ENCODE measurements at places on chromosomes 5 and 9.

- DNase-seq, result no peak
These were observed 30.6 kb upstream of the SMU1 start for GRCh38 chr9:33106827-33107621.

- DNase-seq, result no peak
These were observed 32.3 kb downstream of the TMEM167A start for GRCh38 chr5:83044926-83045325.

DNA sequence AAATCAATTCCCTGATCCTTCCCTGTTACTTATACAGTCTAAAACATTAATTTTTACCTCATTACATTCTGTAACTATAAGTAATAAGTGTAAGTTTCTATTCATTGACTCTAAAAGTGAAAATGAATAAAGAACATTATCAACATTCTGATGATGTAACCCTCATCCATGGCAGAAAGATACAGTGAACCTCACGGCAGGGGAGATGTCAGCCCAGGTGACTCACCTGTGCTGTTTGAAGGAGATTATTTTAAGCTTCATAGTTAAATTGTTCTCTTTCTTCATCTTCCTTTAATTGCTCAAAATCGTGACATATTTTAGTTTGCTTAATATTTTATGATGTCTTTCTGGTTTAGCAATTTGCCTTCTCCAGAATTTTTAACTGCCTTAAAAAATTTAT is 268.1 kb downstream of the FSTL4 start:
- no peak for DNase-seq

- no peak for DNase-seq
These were observed 1.4 kb downstream of the PITX1 start for GRCh38 chr5:135032695-135032998.

- DNase-seq, result no peak
These were observed 32.6 kb upstream of the TMEM250 start for GRCh38 chr9:136151214-136151804.

- DNase-seq, result no peak
These were observed 39.2 kb downstream of the OLFM1 start for GRCh38 chr9:135126451-135127187.

DNA sequence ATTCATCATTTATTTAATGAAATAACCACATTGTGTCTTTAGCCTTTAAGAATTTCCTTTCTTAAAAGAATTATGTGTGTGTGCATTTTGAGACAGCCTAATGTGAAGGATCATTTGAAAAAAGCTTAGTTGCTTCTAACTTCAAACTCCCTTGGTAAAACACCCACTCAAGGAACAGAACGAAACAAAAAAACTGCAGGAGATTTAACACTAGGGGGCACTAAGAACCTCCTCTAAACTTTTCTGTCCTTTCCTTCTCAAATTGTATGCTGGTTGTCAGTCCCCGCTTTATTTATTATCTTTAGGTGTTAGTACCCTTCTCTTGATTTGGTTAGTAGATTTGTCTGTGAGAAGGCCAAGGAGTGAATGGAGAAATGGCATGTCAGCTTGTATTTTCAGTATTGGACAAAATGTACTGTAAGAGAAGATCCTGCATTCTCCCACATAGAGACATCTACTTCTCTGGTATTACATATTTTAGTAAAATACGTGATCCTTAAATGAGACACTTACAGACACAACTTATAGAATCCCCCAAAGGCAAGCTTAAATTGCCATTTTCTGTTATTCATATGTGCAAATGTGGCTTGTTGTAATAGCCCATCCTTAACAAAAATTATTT is 229.7 kb downstream of the MRPS30 start:
- peak; percentile 42 for DNase-seq

GRCh38 chr5:180400416-180400815 is 47.3 kb upstream of the GFPT2 start:
- no peak for DNase-seq

DNA sequence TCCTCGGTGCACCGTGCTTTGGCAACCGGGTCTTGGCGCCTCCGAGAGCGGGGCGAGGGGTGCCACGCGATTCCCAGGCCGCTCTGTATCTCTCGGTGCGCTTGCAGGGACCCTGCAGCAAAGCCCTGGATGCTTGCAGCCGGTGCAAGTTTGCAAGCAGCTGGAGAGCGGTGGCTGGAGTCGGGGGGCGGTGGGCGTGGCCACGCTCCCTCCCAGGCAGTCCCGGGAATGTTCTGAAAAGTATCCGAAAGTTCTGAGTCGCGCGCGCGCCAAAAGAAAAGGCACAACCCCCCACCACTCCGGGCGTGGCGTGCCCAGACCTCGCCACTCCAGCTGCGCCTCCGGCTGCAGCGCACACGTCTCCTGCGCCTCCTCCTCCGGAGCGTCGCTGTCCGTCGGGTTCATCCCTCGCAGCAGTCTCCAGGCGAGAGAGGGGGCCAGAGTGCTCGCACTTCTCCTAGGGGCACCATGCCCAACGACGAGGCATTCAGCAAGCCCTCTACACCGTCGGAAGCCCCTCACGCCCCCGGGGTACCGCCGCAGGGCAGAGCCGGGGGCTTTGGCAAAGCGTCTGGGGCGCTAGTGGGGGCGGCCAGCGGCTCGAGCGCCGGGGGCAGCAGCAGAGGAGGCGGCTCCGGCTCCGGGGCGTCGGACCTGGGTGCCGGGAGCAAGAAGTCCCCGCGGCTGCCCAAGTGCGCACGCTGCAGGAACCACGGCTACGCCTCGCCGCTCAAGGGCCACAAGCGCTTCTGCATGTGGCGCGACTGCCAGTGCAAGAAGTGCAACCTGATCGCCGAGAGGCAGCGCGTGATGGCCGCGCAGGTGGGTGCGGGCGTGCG is at the start of gene DMRT1:
TSS of gene DMRT1 (plus strand) at position 327 of the 839 bp plus-strand sequence. CDS start at position 469, 142 bp downstream.
- no peak for DNase-seq

GRCh38 chr9:113369855-113370140 is 7.0 kb downstream of the HDHD3 start:
- DNase-seq, result no peak

- no peak for DNase-seq
These were observed 68.7 kb downstream of the PSMB7 start for GRCh38 chr9:124346347-124347163.

DNA sequence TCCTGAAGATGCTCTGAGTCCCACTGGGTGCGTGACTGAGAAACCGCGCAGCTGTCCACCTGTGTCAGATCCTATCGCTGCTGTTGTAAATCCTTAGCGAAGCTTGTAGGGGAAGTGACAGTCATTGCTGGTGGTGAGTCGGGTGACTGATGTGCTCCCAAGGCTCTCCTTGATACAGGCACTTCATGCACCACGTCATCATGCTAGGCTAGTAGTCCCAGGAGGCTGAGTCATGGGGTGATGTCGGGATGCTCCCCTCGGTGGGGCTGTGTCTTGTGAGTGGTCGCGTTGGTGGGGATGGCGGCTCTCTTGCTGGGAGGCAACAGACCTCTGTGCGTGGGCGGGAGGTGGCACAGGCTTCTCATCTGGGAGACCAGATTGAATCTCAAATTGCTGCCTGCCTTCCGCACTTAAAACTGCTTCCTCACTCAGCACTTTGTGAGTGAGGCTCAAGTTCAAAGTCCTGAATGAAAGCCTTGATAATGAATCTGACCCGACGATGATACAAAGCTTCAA is 84.7 kb downstream of the CSNK1A1 start:
- DNase-seq, result no peak

DNA sequence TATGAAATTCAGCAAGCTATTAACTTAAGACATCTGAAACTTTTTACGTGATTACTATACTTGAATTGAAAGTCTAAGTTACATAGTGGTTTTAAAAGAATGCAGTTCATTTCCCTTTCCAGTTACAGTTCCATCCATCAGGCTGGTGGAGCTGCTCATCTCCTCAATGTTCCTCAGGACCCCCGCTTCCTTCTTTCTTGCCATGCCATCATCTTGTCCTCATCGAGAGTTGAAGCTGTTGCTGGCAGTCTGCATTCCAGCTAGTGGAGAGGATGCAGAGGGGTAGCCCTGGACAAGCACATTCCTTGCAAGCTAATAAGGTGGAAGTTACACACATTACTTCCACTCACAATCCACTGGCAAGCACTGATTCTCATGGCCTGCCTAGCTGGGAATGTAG is 8.8 kb upstream of the RNF183 start:
- DNase-seq, result no peak

DNA sequence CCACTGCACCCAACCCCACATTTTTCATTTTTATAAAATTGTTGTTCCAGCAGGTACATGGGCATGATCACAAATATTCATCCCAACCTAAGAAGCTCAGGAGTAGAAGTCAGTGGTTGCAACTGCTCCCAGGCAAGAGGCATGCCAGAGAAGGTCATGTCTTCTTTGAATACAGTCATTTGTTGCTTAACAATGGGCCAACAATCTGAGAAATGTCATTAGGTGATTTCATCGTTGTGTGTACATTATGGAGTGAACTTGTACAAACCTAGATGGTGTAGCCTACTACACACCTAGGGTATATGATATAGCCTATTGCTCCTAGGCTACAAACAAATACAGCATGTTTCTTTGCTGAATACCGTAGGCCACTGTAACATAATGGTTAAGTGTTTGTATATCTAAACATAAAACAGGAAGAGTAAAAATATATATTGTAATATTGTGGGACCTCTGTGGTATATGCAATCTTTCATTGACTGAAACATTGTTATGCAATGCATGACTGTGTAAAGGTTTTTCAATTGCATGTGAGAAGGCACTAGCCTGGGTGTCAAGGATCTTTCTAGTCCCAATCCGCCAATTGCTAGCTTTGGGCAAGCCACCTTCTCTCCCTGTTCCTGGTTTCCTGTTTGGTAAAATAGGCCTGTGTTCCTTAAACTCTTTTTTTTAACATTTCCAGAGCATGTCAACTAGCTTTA is 27.6 kb downstream of the ATP10B start:
- DNase-seq, result no peak

DNA sequence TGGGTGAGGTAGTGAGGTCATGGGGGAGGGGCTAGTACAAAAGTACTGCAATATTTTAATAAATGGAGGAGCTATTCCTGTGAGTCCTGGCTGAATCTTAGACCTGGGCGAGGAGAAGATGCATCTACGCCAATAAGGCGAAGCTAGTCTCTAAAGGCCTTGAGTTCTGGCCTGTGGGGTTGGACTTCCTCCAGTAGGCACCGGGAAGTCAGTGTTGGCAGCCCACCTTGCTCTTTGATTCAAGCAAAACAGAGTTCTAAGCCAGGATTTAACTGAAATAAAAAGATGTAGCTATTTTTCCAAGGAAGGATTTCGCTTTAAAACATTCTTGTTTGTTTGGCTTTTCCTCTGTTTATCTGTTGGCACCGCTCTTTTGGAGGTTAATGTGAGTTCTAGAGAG is 244.6 kb downstream of the KIF4B start:
- no peak for DNase-seq

DNA sequence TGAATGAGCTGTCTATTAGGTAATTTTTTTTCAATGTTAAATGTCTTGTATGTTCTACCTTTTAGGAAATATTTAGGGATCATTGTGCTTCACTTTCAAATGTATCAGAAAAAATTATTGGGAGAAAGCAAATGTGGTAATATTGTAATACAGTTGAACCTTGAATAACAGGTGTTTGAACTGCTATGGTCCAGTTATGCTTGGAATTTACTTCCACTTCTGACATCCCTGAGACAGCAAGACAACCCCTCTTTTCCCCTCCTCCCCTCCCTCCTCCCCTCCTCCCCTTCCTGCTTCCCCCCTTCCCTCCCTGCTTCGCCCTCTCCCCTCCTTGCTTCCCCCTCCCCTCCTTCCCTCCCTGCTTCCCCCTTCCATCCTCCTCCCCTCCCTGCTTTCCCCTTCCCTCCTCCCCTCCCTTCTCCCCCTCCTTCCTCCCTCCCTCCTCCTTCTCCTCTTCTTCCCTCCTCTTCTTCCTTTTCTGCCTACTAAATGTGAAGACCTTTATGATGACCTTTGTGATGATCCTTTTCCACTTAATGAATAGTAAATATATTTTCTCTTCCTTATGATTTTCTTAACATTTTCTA is 146.6 kb downstream of the FGF1 start:
- no peak for DNase-seq

GRCh38 chr5:107805824-107806223 is 135.1 kb upstream of the EFNA5 start:
- no peak for DNase-seq

- no peak for DNase-seq
These were observed 142.8 kb upstream of the IFNE start for GRCh38 chr9:21624675-21625644.

DNA sequence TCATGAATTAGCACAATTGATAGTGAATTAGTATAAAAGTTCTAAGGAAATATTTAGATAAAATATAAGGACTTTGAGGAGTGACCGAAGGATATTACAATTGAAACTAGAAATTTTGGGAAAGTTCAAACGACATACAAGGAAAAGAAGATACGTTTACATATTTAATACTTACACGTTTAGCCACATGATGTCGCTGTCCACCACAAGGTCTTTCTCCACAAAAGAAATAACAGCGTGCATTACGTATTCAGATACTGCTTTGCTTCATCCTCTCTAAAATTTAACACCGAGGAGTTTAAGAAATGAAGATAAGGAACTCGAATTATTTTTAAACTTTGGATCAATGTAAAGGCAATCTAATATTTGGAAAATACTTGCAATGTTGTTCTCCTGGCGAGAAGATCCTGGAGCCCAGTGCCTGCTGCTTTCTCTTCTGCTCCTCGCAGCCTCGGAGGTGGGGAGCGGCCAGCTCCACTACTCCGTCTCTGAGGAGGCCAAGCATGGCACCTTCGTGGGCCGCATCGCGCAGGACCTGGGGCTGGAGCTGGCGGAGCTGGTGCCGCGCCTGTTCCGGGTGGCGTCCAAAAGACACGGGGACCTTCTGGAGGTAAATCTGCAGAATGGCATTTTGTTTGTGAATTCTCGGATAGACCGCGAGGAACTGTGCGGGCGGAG is at the start of gene PCDHA3:
TSS of gene PCDHA3 (plus strand) at position 242 of the 678 bp plus-strand sequence.
- no peak for DNase-seq

- DNase-seq, result no peak
These were observed 7.9 kb downstream of the FLT4 start for GRCh38 chr5:180641566-180641900.

GRCh38 chr5:148156609-148157008 is 11.7 kb upstream of the SPINK14 start:
- no peak for DNase-seq

DNA sequence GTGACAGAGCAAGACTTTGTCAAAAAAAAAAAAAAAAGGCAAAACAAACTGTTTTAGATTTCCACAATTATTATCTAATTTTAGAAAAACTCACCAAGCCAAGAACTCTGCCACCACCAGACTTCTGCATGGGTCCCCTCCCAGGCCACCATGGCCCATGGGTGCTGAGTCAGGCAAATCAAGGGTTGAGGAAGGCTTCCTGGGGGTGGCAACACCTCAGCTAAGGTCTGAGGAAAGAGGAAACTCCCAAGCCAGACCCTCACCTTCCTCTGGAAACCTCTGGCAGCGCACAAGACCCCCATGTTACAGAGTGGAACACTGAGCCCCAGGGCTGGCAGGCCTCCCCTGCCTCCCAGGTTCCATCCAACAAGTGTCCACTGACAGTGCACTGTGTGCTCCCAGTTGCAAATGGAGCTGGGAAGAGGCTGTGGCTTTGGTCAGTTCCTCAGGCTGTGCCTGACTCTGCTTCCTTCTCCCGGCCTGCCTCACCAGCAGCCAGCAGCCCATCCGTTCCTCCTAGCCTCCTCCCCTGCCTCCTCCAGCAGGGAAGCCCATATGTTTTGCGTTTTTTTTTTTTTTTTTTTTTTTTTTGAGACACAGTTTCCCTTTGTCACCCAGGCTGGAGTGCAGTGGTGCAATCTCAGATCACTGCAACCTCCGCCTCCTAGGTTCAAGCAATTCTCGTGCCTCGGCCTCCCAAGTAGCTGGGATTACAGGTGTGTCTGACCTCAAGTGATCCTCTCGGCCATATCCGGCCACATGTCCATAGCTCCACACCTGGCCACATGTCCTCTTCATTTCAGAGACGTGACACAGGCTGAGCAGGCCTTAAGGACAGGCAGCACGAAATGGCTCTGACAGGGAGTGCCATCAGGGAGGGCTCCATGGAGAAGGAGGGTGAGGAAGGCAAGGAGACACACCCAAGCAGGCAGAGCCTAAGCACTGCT is 3.5 kb upstream of the SUSD3 start:
- no peak for DNase-seq

Measured in SK-N-MC (cell line).